ENCODE measurements at places on chromosomes 16 and 17.

DNA sequence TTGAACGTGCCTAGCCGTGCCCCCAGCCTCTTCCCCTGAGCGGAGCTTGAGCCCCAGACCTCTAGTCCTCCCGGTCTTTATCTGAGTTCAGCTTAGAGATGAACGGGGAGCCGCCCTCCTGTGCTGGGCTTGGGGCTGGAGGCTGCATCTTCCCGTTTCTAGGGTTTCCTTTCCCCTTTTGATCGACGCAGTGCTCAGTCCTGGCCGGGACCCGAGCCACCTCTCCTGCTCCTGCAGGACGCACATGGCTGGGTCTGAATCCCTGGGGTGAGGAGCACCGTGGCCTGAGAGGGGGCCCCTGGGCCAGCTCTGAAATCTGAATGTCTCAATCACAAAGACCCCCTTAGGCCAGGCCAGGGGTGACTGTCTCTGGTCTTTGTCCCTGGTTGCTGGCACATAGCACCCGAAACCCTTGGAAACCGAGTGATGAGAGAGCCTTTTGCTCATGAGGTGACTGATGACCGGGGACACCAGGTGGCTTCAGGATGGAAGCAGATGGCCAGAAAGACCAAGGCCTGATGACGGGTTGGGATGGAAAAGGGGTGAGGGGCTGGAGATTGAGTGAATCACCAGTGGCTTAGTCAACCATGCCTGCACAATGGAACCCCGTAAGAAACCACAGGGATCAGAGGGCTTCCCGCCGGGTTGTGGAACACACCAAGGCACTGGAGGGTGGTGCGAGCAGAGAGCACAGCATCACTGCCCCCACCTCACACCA, 724 bp downstream of the GAA start:
- peak; percentile 35 for DNase-seq

DNA sequence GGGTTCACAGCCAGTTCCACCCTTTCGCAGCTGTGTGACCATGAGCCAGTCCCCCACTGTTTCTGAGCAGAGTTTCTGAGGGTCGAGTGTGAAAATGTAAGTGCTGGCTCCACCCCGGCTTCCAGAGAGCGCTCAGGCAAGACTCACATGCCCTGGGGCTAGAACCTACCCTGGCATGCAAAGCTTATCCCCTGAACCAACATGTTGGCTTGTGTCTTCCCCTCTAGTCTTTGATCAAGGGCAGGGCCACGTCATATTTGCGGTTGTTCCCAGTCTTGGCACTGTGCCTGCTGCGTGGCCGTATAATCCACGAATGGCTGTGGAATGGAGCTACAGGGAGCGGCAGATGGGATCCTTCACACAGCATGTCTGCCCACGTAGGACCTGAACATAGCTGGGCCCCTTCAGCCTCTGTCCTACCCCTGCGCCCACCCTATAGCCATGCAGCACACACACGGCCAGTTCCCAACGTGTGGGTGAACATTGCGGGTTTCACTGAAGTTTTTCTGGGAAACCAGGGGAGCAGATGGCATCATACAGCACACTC, 84.8 kb downstream of the MRM1 start:
- DNase-seq = peak; percentile 10

DNA sequence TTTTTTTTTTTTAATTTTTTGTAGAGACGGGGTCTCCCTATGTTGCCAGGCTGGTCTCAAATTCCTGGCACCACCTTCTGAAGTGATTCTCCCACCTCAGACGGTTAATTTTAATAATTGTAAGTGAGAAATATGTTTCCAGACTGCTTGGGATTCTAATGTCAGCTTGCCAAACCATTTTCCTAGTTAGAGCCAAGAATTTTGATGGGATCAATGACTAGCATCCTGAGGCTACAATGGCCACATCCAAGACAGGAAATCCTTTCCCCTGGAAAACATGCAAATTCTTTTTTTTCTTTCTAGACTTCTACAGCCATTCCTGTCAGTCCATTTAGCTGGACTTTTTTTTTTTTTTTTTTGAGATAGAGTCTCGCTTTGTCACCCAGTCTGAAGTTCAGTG, 32.6 kb downstream of the IGF2BP1 start:
- DNase-seq = peak; percentile 51

DNA sequence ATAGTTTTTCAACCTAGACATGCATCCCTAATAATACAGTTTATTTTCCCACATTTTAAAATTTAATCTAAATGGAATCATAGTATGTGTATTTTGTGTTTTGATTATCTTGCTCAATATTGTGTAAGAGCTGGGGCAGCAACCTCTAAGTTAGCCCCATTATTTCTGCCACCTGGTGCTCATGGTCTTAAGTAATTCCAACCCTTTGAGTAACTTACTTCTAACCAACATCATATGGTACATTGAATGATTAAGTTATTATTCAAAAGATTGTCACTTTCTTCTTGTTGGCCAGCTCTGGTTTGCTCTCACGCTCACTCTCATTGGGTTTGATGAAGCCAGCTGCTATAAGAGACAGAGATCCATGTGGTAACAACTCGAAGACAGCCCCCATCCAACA, 3.9 kb upstream of the KRTAP4-3 start:
- peak; percentile 15 for DNase-seq

DNA sequence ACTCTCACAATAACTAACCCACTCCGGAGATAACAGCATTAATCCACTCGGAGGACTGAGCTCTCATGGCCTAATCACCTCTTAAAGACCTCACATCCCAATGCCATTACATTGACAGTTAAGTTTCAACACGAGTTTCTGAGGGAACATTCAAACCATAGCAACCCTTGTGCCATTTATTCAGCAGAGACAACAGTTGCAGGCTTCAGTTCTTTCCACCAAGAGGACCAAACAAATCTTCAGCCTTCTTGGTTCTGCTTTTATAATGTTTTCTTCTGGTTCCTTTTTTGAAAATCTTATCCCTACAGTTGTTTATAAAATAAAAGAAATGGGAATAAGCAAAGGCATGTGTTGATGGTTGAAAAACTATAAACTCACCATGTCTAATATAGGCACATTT, 2.1 kb upstream of the CD300E start:
- DNase-seq = no peak

DNA sequence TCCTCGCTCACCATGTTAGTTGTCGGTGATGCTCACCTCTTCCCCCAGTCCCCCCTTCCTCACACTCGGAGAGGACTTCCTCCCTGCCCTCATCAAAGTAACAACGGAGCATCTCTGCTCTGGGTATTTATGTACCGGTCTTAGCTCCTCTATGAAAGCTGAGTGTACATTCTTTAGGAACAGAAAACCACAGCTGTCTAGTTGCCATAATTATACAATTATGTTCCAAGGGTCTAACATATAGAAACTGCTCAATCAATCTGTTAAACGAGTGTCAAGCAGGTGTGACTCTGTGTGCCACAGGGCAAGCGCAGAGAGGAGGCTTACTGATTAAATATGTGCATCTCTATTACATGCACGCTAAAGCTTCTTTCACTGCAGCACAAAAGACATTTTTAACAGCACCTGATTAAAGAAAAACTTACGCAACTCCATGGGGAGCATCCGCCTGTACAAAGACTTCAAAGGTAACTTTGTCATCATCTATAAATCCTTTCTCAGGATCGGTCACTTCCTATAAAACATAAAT, 37.8 kb downstream of the LITAFD start:
- DNase-seq = no peak

GRCh38 chr16:84178146-84178765, 8.6 kb downstream of the TAF1C start:
- DNase-seq = no peak

DNA sequence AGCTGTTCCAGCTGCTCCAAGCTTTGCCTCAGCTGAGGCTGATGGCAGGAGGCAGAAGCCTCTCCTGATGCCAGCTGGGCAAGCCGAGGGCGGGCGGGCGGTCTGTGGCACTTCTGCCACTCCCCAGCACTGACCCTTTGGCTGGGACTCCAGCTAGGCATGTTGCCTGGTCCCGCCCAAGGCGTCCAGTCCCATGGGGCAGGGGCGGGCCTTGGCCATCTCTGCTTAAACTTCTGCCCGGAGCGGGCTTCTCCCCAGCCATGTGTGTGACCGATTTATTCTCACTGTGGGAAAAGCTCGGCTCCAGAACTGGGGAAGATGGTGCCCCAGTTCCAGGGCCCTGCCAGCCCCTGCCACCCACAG, 349.1 kb downstream of the SEC14L1 start:
- no peak for DNase-seq

- DNase-seq = peak; percentile 67
Measured at GRCh38 chr17:48593840-48594537, 410 bp upstream of the HOXB5 start.

GRCh38 chr17:2549392-2550211, 37.9 kb upstream of the METTL16 start:
- DNase-seq = peak; percentile 32

DNA sequence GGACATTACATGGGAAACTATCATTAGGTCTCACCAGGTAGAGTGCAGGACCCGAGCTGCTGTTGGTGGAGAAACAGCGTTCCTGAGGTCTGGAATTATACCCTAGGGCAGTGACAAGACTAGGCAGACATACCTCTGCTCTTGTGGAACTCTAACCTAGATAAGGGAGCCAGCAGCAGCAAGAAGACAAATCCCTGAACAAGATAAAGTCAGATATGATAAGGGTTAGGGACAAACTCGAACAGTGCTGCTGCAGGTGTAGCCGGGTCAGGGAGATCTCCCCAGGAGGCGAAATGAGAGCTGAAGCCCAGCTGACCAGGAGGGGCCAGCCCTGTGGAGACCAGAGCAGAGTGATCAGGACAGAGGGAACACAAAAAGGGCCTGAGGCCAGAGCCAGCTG, 34.7 kb downstream of the ARSG start:
- DNase-seq = no peak

- no peak for DNase-seq
Measured at GRCh38 chr16:5176505-5176904, 78.9 kb upstream of the EEF2KMT start.

DNA sequence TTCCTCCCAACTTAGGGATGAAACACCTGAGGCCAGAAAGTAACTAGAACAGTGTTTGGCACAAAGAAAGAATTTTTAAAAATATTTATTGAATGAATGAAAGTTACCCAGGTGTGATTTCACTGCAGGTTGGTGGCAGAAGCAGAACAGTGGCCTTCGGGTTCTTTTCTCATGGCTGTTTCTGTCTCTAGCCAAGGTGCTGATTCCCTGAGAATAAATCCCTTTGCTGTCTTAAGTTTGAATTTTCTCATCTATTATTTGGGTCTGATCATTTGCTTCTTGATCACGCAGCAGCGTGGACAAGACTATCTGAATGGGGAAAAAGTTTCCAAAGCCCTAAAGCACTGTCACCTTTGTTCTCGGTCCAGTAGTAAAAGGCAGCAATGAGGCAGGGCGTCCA, 73.1 kb upstream of the KIFC3 start:
- DNase-seq = no peak

DNA sequence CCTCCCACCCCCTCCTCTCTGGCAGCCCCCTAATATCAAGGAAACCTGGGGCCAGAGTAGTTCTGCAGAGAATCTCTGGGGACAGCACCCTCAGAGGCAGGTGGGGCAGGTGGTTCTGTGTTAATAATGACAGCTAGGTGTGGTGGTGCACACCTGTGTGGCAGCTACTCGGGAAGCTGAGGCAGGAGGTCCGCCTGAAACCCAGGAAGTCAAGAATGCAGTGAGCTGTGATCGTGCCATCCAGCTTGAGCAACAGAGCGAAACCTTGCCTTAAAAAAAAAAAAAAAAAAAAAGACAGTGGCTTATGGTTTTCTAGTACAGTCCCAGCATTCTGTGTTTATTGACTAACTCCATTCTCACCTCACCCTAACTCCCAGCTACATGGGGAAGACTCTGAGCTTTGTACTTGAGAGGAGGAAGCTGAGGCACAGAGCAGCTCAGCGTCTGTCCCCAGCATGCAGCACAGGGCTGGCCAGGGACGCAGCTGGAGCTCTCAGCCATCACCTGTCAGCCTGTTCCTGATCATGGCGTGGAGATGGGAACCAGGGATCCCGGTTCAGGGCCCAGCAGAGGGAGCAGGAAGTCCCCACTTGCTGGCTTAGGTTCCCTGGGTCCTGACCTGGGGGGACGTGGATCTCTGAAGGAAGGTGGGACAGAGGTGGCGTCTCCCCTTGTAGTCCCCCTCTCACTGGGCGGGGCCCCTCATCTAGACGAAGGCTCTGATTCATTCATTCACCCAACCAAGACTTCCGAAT, 6.1 kb downstream of the DBNDD1 start:
- no peak for DNase-seq

DNA sequence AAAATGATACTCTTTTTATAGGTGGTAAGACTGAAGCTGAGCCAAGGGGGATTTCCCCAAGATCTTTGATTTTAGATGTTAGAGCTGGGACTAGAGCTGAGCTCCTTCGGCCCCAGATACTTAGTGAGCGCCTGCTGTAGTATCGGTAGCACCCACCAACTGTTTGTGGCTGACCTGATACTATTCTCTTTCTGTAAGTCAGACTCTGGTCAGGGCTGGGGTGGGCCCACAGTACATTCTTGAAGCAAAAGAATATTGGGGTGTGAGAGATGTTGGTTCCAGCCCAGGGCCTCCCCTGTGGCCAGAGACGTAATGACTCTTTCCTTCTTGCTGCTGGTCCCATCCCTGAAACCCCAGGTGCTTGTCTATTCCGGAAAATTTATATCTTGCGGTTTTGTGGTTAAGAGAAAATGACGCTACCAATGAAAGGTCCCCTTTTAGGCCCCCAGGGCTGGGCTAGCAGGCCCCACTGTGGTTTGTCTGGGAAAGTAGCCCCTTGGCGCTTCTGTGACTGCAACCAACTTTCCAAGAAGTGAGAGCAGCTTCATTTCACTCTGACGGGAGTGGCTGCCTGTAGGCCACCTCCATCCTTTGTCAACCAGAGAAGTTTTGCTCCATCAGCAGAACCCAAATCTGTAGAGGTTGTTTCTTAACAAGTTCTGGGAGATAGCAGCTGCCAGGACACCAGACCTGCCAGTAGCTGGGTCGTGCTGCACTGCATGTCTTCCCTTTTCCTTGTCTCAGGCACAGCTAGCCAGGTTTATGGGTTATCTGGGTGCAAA, 86.4 kb upstream of the LGALS9 start:
- no peak for DNase-seq

GRCh38 chr17:64074704-64075426, 54.4 kb upstream of the ICAM2 start:
- DNase-seq = peak; percentile 82

- peak; percentile 58 for DNase-seq
Measured at GRCh38 chr17:13785981-13786598, 184.4 kb upstream of the HS3ST3A1 start.

GRCh38 chr16:12971241-12971640, 69.8 kb downstream of the SHISA9 start:
- peak; percentile 5 for DNase-seq

GRCh38 chr16:66717112-66717675, 20.7 kb upstream of the CMTM4 start:
- DNase-seq = peak; percentile 72

GRCh38 chr17:62309396-62309795, 71.0 kb upstream of the EFCAB3 start:
- no peak for DNase-seq

DNA sequence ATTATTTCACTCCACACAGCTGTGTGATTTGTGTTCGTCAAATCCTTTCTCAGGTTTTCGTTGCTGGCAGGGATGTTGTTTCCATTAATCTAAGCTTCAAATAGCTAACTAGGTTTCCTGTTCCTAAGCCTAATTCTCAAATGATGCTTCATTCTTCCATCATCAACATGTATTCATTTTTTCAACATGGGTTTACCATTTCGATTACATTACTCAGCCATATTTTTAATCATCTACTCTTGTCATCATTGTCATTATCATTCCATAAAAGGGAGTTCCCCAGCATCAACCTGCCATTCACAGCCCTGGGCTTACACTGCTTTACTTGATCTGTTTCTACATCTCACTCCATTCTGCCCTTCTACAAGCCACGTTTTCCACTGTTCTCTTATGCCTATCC, 33.3 kb upstream of the ANKFN1 start:
- peak; percentile 4 for DNase-seq

Data from EH (cell line).